ENCODE measurements at places on chromosomes 11 and 22.

DNA sequence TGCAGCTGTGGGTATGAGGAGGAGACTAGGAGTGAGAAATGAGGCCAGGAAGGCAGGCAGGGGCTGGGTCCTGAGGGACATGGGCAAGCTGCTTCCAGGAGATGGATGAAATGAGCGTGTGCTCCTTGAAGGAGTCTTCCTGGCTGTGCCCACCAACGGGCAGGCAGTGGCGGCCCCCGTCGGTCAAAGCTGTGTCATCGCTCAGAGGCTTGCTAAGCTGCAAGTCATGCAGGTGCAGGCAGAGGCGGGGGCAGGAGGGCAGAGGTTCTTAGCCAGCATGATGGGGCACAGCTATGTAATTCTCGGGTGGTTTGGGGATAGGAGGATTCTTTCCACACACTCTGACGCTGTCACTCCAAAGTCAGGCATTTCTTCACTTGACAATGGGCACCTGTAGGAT is 12.5 kb upstream of the PEX26 start:
- DNase-seq = no peak

DNA sequence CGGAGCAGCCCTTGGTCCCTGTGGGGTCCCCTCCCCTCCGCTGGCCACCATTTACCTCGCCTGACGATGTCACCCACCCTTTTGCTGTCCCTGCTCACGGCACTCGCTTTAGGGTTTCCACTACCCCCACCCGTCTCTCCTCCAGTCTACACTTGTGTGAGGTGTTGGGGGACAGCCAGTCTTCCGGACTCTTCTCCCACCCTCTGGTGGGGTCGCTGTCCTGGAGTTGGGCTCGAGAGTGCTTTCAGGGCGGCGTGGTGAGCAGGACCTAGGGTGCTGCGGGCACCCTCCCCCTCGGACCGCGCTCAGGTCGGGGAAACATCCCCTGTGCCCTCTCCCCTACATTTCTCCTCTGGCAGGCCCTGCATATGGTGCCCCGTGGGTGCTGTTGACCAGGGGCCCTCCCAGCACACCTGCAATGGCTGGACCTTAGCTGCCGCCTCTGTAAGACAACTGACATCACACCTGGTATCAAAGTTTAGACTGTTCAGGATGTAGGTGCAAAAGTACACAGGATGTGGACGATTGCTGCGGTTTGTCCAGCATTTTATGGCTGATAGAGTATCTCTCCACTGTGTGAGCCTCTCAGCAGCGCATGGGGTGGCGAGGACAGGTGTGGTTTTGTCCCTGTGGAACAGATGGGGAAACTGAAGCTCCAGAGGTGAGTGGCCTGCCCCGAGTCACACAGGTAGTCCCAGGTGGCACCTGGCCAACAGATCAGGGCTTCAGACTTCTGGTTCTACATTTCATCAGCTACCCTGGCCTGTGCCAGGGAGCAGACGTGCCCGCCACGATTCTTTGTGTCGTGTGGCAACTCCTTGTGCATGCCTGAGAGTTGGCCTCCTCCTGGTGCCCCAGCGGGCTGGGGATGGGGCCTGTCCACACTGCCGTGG is 1.2 kb downstream of the GRK2 start:
- DNase-seq = no peak

DNA sequence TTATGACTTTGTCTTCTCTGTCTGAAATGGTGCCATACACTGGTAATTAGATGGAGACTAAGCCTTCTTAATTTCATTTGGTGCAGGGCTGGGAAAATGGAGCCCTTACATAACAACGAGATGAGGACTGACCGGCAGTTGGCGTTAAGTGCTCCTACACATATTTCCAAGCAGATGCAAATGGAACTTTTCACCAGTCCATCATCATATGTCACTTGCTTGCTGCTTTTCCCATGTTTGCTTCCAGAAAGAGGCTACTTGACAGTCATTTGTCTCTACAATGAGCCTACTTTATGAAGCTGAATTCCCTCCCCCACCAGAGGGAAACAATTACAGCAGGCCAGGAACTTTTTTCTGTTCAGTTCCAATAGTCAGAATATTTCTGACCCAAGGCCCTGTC is 32.6 kb downstream of the SVIP start:
- DNase-seq = no peak

- no peak for DNase-seq
Observed at GRCh38 chr11:128689948-128690664, 3.8 kb upstream of the FLI1 start.

- peak; percentile 51 for DNase-seq
Observed at GRCh38 chr22:29773233-29773632, 6.1 kb downstream of the UQCR10 start.

GRCh38 chr22:28817919-28818859 is 17.8 kb upstream of the XBP1 start:
- DNase-seq = no peak

DNA sequence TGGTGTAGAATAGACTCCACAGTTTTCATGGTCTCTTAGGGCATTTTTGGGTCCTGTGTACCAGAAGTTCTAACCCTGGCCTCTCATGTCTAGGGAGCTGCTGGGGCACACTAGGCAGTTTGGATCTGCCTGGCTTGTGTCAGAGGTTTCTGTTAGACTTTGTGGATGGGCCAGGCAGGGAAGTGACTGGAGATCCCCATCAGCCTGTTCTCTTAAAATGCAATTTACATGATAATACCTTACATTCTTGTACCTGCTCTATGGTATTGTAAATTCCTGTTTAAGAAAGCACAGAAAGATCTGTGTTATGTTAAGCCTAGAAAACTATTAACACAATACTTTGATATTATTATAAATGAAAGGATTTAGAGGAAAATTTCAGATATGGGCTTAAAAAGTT is 104.0 kb downstream of the ARHGAP42 start:
- no peak for DNase-seq

DNA sequence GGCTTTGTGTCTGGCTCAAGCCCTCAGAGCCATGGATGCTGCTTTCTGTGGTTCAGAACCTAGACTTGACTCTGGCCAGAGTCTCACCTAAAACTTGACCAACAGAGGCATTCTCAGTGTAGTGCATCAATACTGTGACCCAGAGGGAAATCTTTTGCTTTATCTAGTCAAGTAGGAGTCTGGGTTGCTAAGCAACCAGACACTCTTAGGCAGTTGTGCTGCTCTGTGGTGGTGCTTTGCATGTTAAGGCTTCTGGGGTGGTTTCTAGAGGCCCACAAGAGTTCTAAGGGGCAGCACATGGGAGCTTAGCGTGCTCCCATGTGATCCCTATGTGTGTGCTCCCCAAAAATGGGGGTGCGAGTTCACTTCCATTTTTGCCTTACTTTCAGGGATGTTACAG is 224.6 kb upstream of the PLET1 start:
- DNase-seq = no peak

DNA sequence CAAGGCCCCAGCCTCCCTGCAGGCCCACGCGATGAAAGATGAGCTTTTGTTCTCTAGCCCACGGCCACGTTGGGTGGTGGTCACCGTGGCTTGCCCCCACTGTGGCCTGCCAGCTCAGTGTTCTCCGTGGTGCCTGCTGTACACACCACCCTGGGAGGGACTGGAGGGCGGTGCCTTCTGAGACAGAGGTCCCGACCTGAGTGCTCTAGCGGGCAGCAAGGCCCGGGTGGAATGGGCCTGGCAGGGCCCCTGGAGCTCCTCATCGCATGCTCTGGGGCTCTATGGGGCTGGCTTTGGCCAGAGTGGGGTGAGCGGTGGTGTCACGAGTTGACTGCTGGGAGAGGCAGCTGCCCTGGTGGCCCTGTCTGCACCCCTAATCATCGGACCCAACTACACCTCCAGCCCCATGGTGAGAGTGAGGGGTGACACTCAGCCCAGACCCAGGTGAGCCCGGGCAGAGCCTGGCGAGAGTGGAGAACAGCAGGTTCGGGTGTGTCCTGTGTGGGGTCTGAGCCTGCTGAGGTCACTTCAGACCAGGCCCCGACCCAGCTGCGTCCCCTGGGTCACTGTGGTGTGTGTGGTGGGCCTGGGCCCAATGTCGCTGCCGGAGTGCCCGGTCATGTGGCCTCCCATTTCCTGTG is 541.9 kb downstream of the TBC1D22A start:
- no peak for DNase-seq

- DNase-seq = no peak
Observed at GRCh38 chr22:35170716-35171697, 86.3 kb upstream of the HMGXB4 start.

Measured in caudate nucleus (tissue), 63 donors.